Right atrium auricular region (tissue), 2 donors: ENCODE measurements at places on chromosomes 4 and X. TPM values are rescaled to one million over a fixed set of nuclear protein-coding genes. Genes with fewer than 3 reads are reported as not detected.

DNA sequence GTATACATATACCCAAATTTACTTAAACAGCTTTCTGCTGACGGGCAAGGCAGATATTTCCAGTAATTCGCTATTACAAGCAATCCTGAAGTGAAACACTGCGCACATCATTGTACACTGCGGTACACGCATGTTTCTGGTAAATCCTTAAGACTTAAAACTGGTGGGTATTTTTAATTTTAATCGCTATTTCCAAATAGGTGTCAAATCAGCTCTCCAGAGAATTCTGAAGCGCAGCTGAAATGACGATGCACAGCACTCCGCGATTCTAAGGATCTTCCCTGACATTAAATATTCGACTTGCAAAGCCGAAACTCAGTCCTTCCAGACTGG lies 361 bp downstream of the TMEM128 start:
- DNase-seq: no peak
- H3K27ac ChIP-seq: peak overlapping the region; percentile 91
- H3K27me3 ChIP-seq: no peaks in the 10 kb centered on the region
- peaks cover 24% of the 10 kb centered on the region for H3K36me3 ChIP-seq
- H3K4me3 ChIP-seq: peak overlapping the region; percentile 81
- H3K4me1 ChIP-seq: peaks cover 18% of the 10 kb centered on the region

TSC22D3 gene
- total RNA-seq: 193 TPM

DNA sequence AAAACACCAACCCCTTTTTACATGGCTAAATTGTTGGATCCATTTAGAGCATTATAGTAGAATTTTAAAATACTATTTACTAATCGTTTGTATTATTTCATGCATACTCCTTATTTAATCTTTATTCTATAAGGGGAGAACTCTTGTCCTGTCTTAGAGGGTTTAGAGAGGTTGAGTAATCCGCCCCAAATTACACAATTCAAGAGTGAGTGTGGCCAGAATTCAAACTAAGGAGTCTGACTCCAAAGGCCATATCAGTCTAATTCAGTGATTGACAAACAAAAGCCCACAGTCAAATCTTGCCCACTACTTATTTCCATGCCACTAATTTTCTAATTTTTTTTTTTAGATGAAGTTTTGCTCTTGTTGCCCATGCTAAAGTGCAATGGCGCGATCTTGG lies 33.7 kb upstream of the NEIL3 start:
- H3K27ac ChIP-seq: no peak overlapping the region
- H3K4me1 ChIP-seq: no peaks in the 10 kb centered on the region
- DNase-seq: no peak
- H3K27me3 ChIP-seq: no peaks in the 10 kb centered on the region
- no peaks in the 10 kb centered on the region for H3K36me3 ChIP-seq

GRCh38 chr4:102492531-102493241 lies 8.5 kb upstream of the NFKB1 start:
- no peak overlapping the region for H3K4me3 ChIP-seq
- no peak for DNase-seq
- H3K36me3 ChIP-seq: no peaks in the 10 kb centered on the region

CXCL5 gene
- not detected for total RNA-seq

DNA sequence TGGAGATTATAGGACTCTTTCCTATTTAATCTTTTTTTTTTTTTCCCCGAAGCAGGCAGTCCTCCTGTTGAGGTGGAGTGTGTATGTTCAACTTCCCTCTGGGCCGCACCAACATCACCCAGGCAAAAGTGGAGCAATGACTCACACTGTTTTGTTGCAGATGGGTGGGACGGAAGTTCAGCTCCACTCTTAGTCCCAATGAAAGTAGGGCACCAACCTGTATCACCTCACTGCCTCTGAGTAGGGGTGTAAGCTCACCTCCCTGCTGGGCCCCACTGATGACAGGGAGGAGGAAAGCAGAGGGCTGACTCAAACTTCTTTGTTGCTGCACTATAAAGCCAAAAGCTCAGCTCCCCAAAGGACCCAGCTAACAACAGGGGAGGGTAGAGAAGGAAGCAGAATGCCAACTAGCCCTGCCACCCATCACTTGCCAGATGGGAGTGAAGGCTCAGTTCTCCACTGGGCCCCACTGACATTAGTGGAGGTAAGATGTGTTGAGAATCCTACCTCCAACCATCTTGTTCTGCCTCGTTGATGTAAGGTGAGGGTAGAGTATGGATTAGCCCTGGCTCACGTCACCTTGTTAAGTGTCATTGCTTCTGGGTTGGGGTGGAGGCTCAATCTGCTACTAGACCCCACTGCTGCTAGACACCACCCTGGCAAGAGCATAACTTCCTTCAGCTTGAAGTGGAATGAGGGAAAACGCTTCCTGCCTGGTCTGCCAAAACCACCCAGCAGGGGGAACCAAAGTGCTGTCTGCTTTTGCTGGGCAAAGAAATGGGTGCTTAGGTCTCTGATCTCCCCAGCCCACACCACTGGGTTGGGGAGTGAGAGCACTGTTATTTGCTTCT lies 14.1 kb downstream of the RPS6KA3 start:
- DNase-seq: no peak
- no peaks in the 10 kb centered on the region for H3K27me3 ChIP-seq
- no peaks in the 10 kb centered on the region for H3K36me3 ChIP-seq
- H3K27ac ChIP-seq: no peak overlapping the region

RPA4 gene
- 0.35 TPM for total RNA-seq

DNA sequence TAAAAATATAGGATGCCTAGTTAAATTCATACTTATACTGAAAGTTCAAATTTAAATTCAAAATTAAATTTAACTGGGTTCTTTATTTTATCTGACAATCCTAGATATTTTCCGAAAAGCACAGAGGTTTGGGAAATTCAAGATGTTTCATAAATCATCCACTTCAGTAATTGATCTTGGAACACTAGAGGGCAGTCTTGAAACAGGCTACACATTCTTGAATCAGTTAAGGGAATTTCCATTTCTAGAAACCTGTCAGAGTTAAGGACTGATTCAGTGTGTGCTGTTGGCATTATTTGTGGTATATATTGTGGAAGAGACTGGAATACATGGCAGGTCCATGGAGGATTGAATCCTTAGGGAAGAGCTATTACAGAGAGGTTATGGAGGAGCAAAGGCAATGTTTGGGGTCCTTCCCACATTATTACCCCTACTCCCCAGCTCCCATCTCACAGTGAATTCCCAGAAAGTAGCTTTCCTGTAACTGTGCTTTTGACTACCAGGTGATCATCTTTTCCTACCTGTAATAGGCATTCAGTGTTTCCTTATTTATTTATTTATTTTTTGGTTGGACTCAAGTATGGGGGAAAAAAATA lies 92.9 kb downstream of the EGF start:
- no peaks in the 10 kb centered on the region for H3K36me3 ChIP-seq
- DNase-seq: no peak
- no peak overlapping the region for H3K27ac ChIP-seq
- H3K4me3 ChIP-seq: no peak overlapping the region
- H3K4me1 ChIP-seq: no peaks in the 10 kb centered on the region

REPS2 gene
- total RNA-seq: 14.1 TPM

- DNase-seq: no peak
- H3K4me3 ChIP-seq: no peak overlapping the region
- H3K27ac ChIP-seq: no peak overlapping the region
- no peaks in the 10 kb centered on the region for H3K4me1 ChIP-seq
- H3K36me3 ChIP-seq: no peaks in the 10 kb centered on the region
Measured at GRCh38 chr4:156411531-156411930, 457.9 kb upstream of the CTSO start.

LUZP4 gene
- not detected for total RNA-seq

DNA sequence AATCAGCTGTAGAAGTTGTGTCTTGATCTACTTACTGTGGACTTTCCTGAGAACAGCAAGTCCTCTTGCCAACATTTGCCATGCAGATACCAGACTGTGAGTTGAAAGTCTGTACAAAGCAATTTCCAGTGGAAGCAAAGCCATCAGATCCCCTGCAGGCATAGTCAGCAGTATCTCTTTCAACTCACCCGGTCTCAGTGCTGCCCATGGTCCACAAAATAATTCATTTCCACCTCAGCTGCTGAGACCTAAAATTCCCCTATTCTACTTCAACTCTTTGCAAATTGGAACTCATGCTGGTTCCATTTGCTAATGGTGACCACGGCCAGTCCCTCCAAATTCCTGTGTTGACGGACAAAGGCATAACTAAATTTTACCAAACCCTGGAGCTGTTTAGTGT lies 46.0 kb upstream of the RPL34 start:
- no peak for DNase-seq
- H3K4me1 ChIP-seq: no peaks in the 10 kb centered on the region
- H3K36me3 ChIP-seq: no peaks in the 10 kb centered on the region
- H3K27ac ChIP-seq: no peak overlapping the region

GRCh38 chrX:46601283-46601682 lies 27.7 kb downstream of the CHST7 start:
- peak overlapping the region; percentile 39 for H3K27ac ChIP-seq
- H3K4me3 ChIP-seq: no peak overlapping the region
- peaks cover 34% of the 10 kb centered on the region for H3K4me1 ChIP-seq
- H3K36me3 ChIP-seq: no peaks in the 10 kb centered on the region
- no peaks in the 10 kb centered on the region for H3K27me3 ChIP-seq

KLF8 gene
- 6.4 TPM for total RNA-seq

GAGE2A gene
- not detected for total RNA-seq

DNA sequence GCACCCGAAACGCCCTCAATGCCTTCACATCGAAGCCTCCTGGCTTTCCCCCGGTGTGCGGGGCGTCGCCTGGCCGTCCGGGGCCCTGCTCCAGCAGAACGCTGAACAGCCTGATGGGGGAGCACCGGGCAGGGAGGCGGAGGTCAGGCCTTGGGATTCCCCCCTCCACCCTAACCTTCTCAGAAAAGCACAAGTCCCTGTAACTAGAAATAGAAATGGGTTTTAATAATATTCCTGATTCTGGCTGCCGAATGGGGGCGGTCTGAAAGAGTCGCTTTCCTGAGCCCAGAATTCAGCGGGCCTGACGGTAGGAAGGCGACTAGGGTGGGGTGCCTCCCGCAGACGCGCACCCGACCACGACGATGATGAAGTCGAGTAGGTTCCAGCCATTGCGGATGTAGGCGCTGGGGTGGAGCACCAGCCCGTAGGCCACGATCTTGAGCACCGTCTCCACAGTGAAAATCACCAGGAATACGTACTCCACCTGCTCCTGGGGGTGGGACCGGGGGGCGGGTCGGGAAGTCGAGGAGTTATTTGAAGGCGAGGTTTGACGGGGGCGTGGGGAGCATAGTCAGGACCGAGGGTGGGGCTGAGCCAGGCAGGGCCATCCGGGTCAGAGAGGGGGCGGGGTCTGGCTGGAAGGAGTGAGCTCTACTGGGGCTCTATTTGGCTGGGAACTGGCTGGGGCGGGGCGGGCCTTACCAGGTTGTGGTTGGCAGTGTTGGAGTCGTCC lies 2.5 kb downstream of the CACNA1F start:
- H3K36me3 ChIP-seq: no peaks in the 10 kb centered on the region
- H3K4me3 ChIP-seq: peak overlapping the region; percentile 19
- no peaks in the 10 kb centered on the region for H3K27me3 ChIP-seq

DNA sequence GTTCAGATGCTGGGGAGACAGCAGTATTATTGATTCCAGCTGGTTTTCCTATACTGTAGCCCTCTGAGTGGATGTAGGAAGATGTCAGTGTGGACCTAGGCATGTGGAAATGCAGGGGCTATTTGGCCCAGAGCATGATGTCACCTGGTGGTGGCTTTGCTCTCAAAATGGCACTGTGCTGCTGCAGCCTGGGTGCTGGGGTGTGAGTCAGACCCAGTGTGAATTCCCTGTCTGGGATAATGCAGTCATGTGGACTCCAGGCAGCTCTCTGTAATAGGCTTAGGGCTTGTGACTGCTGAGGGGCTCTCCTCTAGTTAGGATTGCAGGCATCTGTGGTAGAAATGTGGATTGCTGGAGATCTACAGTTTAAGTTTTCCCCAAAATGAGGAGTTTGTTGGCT lies 70.7 kb downstream of the DCAF8L2 start:
- H3K27ac ChIP-seq: no peak overlapping the region
- DNase-seq: no peak
- H3K4me1 ChIP-seq: no peaks in the 10 kb centered on the region
- no peaks in the 10 kb centered on the region for H3K36me3 ChIP-seq
- H3K4me3 ChIP-seq: no peak overlapping the region

GRCh38 chr4:41359422-41359775 lies 102.7 kb downstream of the UCHL1 start:
- no peaks in the 10 kb centered on the region for H3K27me3 ChIP-seq
- peak overlapping the region; percentile 87 for H3K27ac ChIP-seq
- H3K4me1 ChIP-seq: peaks cover 35% of the 10 kb centered on the region
- H3K4me3 ChIP-seq: no peak overlapping the region
- DNase-seq: no peak

AMTN gene
- not detected for total RNA-seq

DNA sequence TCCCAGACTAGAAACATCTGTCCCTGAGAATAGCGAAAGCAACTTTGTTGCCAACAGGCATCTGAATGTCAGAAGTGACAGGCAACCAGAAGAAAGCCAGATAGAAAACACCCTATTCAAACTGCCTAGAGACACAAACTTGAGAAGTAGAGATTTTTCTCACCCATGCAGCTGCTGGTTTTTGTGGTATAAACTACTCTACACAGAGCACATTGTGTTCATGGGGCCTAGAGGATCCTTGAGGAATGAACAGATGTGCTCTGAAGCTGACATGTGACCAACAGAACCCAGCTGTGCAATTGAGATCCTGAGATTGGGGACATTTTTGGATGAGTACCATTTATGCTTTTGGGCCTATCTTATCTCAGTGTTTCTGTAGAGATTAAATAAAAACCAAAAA lies 63.6 kb upstream of the NRK start:
- H3K27me3 ChIP-seq: no peaks in the 10 kb centered on the region
- DNase-seq: no peak
- H3K4me1 ChIP-seq: no peaks in the 10 kb centered on the region

- H3K4me1 ChIP-seq: no peaks in the 10 kb centered on the region
- H3K27me3 ChIP-seq: no peaks in the 10 kb centered on the region
- no peaks in the 10 kb centered on the region for H3K36me3 ChIP-seq
- no peak overlapping the region for H3K4me3 ChIP-seq
- H3K27ac ChIP-seq: no peak overlapping the region
- no peak for DNase-seq
Measured at GRCh38 chrX:142428916-142429315, 223.8 kb upstream of the MAGEC2 start.

- no peak overlapping the region for H3K27ac ChIP-seq
- no peaks in the 10 kb centered on the region for H3K27me3 ChIP-seq
- no peak overlapping the region for H3K4me3 ChIP-seq
- H3K4me1 ChIP-seq: no peaks in the 10 kb centered on the region
- no peaks in the 10 kb centered on the region for H3K36me3 ChIP-seq
- DNase-seq: no peak
Measured at GRCh38 chr4:129037093-129037492, 56.2 kb downstream of the SCLT1 start.

PAGE2 gene
- total RNA-seq: not detected

GRCh38 chrX:127187095-127187494 lies 367.6 kb downstream of the PRR32 start:
- H3K27ac ChIP-seq: no peak overlapping the region
- H3K4me3 ChIP-seq: no peak overlapping the region
- H3K27me3 ChIP-seq: no peaks in the 10 kb centered on the region
- H3K36me3 ChIP-seq: no peaks in the 10 kb centered on the region

TXK gene
- 0.35 TPM for total RNA-seq

GRCh38 chr4:4492161-4492847 lies 49.5 kb downstream of the STX18 start:
- H3K4me1 ChIP-seq: peaks cover 7% of the 10 kb centered on the region
- no peaks in the 10 kb centered on the region for H3K27me3 ChIP-seq
- DNase-seq: no peak
- H3K27ac ChIP-seq: no peak overlapping the region
- no peaks in the 10 kb centered on the region for H3K36me3 ChIP-seq
